ENCODE measurements at places on chromosomes 12 and 14.

DNA sequence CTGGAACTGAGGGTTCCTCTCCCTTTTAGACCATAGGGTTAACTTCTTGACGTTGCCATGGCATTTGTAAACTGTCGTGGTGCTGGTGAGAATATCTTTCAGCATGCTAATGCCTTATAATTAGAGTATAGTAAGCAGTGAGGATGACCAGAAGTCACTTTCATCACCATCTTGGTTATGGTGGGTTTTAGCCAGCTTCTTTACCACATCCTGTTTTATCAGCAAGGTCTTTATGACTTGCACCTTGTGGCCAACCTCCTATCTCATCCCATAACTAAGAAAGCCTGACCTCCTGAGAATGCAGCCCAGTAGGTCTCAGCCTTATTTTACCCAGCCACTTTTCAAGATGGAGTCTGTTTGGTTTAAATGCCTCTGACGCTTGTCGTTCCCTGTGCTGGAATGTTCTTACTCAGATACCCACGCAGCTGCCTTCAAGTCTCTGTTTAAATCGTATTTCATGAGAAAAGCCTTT is 44.2 kb downstream of the BBS10 start:
- DNase-seq: no peak

DNA sequence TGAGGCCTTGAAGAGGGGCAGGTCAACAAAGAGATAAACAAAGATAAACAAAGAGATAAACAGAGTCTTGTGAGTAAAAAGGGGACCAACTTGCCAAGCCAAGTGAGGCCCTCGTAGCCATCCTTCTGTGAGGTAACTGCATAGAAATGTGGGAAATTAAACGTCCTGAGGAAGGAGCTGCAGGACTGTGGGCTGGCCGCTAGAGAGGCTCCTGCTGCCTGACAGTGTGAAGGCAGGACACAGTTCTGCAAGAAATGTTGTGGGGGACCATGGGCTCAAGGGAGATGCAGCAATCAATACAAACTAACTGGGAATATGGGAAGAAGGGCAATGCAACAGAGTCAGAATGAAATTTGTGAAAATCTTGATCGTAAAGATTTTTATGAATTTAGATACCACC is 91.9 kb downstream of the SLC8A3 start:
- DNase-seq: no peak

DNA sequence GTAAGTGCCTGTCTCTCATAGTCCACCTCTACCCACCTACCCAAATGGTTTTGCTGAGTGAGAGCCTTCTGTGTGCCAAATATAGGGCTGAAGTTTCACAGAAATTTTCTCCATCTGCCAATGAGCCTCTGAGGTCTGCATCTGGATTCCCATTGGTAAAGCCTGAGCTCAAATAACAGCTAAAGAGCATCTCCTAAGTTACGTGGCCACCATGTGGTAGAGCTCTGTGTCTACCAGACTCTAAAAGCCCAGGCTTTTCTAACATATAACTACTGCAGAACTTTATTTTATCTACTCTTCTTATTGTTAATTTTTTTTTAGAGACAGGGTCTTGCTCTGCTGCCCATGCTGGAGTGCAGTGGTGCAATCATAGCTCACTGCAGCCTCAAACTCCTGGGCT is 16.0 kb downstream of the AMDHD1 start:
- DNase-seq: no peak

DNA sequence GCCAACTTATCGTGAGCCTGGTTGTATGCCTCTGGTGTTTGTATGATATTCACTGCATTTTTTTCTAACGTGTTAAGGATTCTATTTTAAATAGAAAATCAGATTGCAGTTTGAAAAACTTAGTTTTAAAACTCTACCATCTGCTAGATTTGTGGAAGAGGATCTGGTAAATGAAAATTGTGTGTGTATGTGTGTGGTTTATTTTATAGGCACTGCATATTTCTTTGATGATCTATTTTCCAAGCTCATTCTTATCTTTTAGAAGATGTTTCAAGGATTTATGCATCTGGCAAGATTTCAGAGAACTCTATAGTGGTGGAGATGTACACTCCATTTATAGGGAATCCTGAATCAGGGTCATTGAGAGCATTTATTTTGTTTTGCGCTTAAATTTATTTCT is 69.8 kb downstream of the HMGA2 start:
- no peak for DNase-seq

- no peak for DNase-seq
These were observed 380.0 kb downstream of the KCNH5 start for GRCh38 chr14:62665286-62665685.

- no peak for DNase-seq
These were observed 92.3 kb upstream of the FERMT2 start for GRCh38 chr14:53043027-53043581.

- no peak for DNase-seq
These were observed 50.3 kb downstream of the CCNK start for GRCh38 chr14:99531251-99532096.

- DNase-seq: no peak
These were observed 18.9 kb upstream of the POC1B start for GRCh38 chr12:89544681-89545184.

GRCh38 chr12:112169161-112169872 is 44.0 kb downstream of the TRAFD1 start:
- no peak for DNase-seq

DNA sequence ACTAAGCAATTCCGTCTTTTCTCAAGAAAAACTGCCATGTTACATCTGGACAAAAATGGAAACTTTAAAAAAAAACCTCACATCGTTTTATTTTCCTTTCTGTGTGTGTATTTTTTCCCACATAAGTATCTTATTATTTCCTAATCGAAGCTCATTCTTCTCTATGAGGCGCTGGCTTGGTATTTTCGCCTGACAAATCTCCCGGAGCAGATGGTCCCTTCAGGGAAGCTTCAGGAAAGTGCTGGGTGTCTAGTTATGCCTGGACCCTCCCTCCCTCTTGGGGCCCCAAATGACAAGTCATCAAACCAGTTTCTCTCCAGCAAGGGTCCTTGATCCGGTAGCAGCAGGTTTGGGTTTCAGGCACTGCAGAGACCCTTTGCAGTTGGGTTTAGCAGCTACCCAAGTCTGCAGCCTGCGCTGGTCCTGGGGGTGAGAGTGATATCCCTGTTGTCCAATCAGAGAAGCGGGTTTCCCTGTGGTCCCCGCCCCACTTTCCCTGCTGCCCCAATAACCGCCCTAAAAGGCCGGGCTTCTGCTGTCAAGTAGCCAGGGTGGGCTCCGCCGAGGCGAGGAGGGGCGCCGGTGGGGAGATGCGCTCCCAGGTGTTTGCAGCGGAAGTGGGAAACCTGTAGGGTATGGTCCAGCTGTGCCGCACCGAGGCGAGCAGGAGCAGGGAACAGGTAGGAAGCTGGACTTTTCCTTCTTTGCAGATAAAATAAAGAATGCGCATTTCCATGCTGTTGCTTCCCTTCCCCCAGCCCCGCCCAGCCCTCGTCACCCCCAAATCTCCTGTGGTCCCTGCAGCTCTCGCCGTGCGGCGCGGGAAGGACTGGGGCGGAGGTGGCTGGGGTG is at the start of gene CNTN1:
TSS of gene CNTN1 (plus strand) at position 527 of the 852 bp plus-strand sequence.
- DNase-seq: peak; percentile 29

- DNase-seq: no peak
These were observed 1.4 kb upstream of the STON2 start for GRCh38 chr14:81401420-81402122.

- no peak for DNase-seq
These were observed 57.3 kb downstream of the PLEKHG3 start for GRCh38 chr14:64761441-64762043.

DNA sequence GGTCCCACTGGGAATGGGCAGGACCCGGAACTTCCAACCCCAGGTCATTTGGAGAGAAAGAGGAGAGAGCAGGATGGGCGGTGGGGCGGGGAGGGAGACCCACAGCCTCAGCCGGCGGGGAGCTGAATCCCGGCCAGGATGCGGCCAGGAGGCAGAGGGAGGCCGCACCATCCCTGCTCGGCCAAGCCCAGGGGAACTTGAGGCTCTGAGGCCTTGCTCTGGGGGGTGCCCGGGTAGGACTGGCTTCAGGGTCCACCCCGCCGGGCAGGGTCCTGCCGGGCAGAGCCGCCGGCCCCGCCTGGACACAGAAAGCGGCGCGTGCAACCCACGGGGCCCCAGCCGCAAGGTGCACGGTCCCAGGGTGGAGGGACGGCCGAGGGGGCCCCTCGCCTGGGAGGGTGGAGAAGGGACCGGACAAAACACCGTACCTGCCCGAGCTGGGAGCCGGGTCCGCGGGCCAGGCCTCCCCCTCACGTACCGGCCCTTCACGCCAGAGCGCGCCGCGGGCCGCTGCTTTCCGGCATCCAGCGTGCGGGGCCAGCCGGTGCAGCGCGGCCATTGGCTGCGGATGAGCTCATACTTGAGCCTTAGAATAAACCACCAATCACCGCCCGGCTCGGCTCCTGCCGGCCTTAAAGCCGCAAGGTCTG is at the start of gene RPS6KL1:
TSS of gene RPS6KL1 (minus strand) at position 509 of the 650 bp plus-strand sequence. CDS start 1,719 bp downstream, outside the sequence.
- DNase-seq: peak; percentile 97

GRCh38 chr12:106251631-106252455 is 4.0 kb upstream of the CKAP4 start:
- DNase-seq: no peak

DNA sequence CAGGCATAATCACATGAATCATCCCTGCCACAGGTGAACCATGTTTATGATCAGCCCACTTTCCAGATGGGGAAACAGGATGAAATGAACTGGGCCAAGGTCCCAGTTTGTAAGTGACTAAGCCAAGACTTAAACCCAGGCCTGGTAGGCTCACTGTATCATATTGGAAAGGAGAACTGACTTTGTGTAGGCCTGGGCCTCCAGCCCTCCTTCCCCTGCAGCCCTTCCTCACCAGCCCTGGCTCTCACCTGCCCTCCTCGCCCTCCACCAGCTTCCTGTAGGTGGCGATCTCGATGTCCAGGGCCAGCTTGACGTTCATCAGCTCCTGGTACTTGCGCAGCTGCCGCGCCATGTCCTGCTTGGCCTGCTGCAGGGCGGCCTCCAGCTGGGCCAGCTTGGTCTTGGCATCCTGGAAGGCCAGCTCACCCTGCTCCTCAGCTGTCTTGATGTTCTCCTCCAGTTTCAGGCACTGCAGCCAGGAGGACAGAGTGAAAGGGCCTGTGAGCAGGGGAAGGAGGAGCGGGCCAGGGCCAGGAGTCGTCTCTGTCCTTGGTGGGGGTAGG is 19.8 kb downstream of the KRT80 start:
- DNase-seq: no peak

DNA sequence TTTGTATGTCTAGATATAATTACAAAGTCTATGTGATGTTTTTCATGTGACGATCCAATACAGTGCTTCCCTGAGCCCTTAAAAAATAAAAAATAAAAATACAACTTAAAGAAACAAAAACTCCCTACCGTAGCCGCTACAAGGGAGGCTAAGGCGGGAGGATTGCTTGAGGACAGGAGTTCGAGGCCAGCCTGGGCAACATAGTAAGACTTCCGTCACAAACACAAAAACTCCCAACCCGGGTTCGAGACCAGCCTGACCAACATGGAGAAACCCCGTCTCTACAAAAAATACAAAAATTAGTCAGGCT is 669 bp upstream of the CDKN3 start:
- no peak for DNase-seq

GRCh38 chr12:32070370-32070769 is 36.3 kb upstream of the BICD1 start:
- no peak for DNase-seq

DNA sequence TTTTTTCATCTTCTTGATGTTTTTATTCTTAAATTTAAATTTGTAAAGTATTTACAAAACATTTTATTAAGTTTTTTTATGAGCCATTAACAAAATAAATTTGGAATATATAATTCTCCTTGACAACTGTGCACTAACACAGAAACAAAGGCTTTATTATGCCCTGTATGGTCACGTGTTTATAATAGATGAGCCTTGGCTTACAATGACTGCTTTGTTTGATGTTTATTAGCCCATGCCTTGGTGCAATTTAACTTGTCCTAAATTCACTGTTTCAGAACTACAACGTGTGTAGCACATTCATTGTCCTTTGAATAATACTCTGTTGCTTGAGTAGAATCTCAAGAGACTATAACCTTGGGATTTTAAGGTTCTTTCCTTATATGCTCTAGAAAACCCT is 59.8 kb downstream of the CNTN1 start:
- DNase-seq: no peak

DNA sequence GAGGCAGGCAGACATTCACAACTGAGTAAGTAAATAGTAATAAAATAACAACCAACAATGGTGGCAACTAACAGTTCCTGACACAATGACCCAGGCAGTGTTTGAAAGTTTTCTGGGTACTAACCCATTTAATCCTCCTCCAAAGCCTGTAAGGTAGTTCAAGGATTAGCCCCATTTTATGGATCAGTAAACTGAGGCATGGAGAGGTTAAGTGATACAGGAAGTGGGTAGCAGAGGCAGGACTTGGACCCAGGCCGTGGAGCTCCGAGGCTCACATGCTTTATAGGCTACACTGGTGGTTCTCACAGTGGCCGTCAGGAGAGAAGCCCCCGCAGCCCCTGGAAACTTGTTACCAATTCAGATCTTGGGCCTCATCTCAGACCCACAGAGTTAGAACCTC is 17.5 kb downstream of the CRACR2A start:
- no peak for DNase-seq

DNA sequence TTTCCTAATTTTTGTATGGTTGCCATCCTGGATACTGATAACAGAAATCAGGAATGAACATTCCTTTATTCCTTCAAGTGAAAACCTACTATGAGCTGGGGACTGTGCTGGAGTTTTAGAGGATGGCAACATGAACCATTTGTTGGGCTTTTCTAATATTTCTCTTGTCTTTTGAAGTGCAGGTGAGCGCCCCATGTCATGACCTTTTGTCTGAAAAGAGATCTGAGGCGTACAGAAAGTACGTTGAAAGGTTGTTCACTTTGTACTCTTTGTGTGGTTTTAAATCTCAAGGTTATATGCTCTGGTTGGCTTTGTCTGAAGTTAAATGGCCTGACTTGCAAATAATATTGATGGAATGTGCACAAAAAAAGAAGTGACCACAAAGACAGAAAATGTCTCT is 79.0 kb downstream of the GAS2L3 start:
- DNase-seq: no peak

DNA sequence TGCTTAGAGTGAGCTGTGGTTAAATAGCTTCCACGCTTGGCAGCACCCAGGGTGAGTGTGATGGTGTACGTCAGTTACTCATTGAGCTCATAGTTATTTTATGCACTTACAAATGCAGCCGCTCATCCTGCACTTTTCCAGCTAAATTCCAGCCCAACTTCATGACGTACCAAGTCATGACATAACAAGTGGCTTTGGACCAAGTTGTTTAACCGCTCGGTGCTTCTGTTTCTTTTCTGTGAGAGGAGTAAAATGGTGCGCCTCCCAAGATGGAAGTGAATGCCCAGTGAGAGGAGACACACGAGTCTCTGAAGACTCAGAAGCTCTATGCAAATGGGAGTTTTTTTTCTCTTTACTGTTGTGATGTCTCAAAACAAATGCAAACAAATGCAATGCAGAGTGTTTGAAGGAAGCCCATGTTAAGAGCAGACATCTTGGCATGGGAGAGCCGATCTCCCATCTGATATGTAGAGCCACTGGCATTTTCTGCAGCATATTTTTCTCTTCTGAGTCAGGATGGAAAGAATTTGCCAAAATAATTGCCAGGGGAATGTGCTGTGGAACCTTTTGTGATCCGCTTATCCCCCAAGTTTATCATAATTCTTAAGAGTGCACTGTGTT is 72.2 kb downstream of the FBXW8 start:
- DNase-seq: no peak

GRCh38 chr12:14153803-14154202 is 172.4 kb upstream of the GRIN2B start:
- DNase-seq: no peak

Data from HuH-7.5 (cell line).